NCI-H1417 treated with DMSO at 0.1 percent for 48 hours (cell line): ENCODE measurements at places on chromosomes 12 and 14.

DNA sequence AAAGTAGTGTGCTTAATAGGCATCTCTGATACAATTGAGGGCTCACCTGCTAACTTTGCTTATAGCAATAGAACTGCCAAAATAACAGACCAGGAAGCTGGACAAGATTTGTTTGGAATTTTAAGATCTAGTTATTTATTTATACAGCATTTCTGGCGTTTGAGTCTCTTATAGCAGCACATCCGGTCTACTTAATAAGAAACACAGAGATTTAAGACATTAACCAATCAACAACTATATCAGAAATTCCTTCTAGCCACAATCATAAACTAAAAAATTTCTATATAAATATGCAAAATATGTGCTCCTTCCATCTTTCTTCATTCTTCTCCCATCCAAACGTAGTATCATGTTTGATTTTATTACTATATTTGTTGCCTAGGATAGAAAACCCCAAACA lies 2.6 kb downstream of the RTN1 start:
- no peak for DNase-seq

GRCh38 chr14:34340025-34340625 lies 121.9 kb downstream of the SPTSSA start:
- DNase-seq: no peak

DNA sequence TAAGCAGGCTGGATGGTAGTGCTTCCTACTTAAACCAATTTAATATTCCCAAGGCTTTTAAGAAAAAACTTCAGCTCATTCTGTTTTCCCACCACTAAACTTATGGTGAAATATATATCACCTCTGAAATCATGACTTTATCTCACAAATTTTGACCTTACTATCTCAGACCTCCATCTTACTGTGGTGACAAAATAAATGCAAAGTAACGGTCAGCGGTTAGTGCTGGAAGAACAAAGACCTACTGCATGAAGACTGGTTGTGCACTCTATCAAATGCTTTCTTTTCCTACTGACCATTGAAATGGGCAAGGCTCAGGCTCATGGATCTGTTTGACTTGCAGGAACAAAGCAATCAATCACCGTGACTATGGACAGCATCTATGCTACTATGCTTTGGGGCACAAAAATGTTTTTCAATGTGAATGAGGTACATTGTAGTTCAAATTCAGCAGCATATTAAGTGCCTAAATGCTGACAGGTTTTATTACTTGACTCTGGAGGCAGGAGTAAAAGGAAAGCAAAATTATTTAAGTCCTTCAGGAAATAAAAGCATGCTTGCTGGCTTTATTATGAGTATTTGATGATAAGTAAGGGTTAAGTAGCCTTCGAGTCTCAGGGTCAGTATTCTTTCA lies 43.1 kb upstream of the GTF2A1 start:
- no peak for DNase-seq

- no peak for DNase-seq
Measured at GRCh38 chr12:39743655-39744054, 124.1 kb upstream of the ABCD2 start.
